ENCODE measurements at places on chromosomes 1 and 21.

DNA sequence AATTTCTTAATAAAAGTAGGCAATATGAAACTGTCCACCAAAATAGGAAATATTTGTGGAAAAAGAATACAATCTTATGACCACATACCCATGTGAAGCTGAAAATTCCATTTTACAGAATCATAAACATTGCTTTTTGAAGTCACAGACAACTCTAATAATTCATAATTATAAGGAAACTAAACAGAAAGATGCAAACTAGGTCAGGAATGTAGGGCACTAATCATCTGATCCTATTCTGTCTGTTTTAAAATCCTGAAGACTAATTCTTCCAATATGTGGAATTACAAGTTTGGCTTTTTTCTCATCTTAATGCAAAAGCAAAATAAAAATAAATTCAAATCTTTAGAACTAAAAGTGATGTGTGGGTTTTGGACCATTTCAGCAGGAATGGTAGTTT, 528.6 kb downstream of the LTN1 start:
- no peak for DNase-seq

DNA sequence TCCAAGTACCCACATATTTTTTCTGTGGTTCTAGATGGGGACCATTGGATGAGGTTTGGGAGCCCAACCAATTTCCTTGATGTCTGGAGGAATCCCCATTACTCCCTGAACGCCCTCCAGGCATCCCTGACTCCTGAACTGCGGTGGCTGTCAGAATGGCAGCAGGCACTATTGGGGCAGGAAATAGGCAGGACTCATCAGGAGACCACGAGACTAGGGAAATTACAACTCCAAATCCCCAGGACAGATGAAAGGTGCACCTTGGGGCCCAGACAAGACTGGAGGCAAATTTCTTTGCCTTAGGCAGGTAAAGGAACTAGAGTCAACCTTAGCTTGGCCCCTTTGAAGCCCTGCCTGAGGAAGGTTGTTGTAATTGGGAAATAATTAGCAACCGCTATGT, 1.1 kb downstream of the CGN start:
- peak; percentile 29 for DNase-seq

DNA sequence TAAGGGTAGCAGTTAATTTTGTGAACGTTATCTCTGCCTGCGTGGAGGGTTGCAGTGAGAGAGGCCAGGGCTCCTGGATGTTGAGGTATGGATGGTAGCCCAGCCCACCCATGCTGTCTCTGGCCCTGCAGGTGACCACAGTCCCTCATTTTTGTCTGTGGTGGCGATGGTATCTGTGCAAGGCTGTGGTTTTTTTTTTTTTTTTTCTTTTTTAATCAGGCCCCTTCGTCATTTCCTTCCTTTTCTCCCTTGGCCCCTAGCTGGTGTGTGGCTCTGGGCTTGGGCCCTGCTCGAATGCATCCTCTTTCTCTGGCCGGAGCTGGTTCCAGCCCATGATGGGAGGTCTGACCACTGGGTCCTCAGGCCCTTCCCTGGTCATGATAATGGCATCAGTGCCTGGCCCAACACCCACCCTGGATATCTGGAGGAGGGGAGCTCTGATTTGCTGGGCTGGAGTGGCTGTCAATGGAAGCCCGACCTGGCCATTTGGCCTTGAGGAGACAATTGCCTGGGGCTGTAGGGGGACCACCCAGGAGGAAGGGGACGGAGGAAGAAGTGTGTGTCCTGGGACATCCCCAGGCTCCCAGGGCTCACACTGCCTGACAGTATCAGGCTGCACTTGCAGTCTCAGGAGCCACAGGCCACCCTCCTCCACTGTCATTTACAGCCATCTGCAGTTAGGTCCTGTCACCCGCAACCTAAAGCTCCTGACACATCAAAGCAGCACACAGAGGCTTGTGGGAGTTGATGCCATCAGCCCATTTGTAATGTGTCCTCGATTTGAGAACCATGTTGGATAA, 8.1 kb upstream of the RNF187 start:
- DNase-seq: no peak

GRCh38 chr1:89871768-89872473, 51.1 kb downstream of the LRRC8D start:
- no peak for DNase-seq

Data from EH (cell line).